ENCODE measurements at places on chromosomes 6 and 20. TPM values are rescaled to one million over a fixed set of nuclear protein-coding genes. Genes with fewer than 3 reads are reported as not detected.
A peak's percentile ranks its signal among the peaks of the same experiment; 100 is the strongest.

DNA sequence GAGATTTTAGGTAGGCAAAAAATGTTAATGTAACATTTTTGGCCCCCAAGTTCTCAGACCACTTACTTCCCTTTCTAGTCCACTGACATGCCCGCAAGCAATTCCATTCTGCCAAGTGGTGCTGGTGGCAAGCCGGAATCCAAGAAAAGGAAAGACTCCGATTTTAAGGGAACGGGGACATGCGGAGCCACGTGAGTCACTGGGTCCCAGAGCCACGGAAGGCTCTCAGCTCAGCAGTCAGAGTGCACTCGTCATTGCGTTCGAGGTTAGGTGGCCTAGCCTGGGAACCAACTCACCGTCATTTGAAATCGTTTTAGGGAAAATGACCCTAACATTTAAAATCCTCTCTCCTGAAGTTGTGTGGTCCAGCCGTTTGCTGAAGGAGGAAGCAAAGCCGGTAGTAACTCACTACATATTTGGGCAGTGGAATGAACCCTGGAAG is 711 bp upstream of the SIRT5 start:
- H3K27me3 ChIP-seq = no peaks in the 10 kb centered on the region
- peak overlapping the region; percentile 78 for H3K4me3 ChIP-seq
- peaks cover 9% of the 10 kb centered on the region for H3K4me1 ChIP-seq
- DNase-seq = no peak
- no peaks in the 10 kb centered on the region for H3K36me3 ChIP-seq

CD24 gene
- 0.41 TPM for total RNA-seq

DNA sequence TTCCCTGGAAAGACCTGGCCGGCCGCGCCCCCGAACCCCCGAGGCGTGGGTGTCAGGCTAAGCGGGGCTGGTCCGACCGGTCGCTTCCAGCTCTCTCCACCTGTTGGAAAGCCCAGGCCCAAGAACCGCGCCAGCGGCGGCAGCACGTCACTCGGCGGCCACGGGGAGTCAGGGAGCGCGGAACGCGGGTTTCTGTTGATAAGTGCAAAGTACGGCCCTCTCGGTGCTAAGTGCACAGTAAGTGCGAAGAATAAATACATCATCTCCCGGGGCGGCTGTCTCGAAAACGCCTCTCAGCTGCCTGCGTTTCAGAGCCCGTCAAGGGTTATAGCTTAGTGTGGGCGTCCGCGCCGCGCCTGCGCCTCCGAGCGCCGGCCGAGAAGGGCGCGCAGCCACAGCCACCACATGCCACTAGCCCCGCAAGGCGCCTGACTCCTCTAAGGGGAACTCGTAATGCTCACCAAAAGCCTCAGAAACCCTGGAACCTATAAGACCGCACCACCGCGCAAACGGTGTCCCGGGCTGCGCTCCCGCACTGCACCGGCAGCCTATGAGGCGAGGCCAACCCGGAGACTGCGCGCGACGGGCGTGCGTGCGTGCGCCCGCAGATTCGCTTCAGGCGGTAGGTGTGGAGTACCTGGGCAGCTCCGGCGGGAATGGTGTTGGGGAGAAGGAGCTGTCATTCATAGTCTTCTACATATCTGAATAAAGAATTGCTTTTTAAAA is 9.2 kb upstream of the TBX18 start:
- peak overlapping the region; percentile 52 for H3K4me3 ChIP-seq
- H3K27me3 ChIP-seq = no peaks in the 10 kb centered on the region
- H3K36me3 ChIP-seq = no peaks in the 10 kb centered on the region

DNA sequence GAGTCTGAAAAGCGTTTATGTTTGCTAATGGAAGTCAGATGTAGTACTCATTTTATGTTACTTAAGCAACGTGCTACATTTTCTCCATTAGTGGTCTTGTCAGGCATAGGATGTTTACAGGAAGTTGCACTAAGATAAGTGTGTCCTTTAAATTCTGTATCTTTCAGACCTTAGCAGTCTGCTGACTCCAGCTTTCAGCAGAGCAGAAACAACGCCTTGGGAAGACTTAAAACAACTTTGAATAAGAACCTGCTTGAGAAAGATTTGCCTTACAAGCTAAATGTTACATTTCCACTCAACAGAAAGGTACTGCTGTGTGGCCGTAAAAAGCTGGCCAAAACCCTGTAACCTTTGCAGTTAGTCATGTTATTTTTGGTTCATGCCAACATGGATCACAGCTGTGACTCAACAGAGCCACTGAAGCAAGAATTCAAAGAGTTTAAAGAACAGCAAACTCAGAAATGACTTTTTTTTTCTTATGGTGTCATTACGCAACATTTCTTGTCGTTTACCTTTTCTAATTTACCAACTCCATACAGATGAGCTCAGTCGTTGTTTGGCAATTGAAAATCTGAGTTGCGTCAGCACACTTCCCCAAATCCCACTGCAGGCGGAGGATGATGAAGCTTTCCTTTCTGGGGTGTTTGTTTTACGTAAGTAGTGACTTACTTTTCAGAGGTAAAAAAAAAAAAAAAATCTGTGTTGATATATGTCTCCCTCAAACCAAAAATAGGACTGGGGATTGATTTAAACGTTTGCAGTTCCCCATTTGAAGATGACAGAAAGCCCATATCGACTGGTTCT is 27.9 kb upstream of the BMP6 start:
- DNase-seq = peak; percentile 69
- H3K36me3 ChIP-seq = no peaks in the 10 kb centered on the region
- H3K27me3 ChIP-seq = no peaks in the 10 kb centered on the region
- no peak overlapping the region for H3K4me3 ChIP-seq
- H3K27ac ChIP-seq = no peak overlapping the region

DNA sequence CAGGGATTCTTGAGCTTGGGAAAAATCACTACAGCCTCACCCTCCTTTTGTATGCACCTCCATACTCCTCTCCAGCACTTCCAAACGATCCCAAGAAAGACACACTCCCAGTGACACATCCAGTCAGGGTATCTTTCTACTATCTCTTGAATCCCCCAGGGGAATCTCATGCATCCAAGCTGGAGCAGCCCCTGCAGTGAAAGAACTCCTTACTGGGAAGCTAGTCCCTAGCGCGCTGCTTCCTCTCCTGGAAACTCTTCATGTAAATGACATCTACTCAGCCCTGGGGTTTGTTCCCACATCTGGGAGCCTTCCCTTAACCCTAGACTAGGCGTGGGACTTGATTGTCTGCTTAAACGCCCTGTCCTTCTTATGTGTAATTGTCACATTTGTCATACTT is 329.1 kb upstream of the QKI start:
- no peaks in the 10 kb centered on the region for H3K36me3 ChIP-seq
- H3K4me3 ChIP-seq = no peak overlapping the region
- H3K27me3 ChIP-seq = no peaks in the 10 kb centered on the region
- no peak for DNase-seq
- no peaks in the 10 kb centered on the region for H3K4me1 ChIP-seq

OR2B6 gene
- not detected for total RNA-seq

DNA sequence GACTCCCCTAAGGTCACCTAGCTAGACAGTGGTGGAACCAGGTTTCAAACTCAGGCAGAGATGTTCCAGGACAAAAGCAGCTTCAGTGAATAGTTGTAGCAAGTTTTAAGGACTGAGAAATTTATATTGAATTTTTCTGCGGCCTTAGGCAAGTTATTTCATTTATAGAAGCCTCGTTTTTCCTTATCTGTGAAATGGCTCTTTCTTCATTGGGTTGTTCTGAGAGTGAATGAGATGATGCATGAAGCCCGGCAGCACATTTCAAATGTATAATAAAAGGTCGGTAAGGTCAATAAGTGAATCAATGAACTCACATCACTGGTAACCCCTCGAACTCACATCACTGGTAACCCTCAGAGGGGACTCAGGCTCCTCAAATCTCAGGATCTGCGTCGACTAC is 1.1 kb upstream of the GMPR start:
- H3K36me3 ChIP-seq = no peaks in the 10 kb centered on the region
- no peak for DNase-seq
- no peak overlapping the region for H3K4me3 ChIP-seq

- H3K36me3 ChIP-seq = no peaks in the 10 kb centered on the region
- no peak overlapping the region for H3K4me3 ChIP-seq
- no peak overlapping the region for H3K27ac ChIP-seq
- no peaks in the 10 kb centered on the region for H3K27me3 ChIP-seq
These were observed 25.5 kb upstream of the ADTRP start for GRCh38 chr6:11804135-11804534.

DNA sequence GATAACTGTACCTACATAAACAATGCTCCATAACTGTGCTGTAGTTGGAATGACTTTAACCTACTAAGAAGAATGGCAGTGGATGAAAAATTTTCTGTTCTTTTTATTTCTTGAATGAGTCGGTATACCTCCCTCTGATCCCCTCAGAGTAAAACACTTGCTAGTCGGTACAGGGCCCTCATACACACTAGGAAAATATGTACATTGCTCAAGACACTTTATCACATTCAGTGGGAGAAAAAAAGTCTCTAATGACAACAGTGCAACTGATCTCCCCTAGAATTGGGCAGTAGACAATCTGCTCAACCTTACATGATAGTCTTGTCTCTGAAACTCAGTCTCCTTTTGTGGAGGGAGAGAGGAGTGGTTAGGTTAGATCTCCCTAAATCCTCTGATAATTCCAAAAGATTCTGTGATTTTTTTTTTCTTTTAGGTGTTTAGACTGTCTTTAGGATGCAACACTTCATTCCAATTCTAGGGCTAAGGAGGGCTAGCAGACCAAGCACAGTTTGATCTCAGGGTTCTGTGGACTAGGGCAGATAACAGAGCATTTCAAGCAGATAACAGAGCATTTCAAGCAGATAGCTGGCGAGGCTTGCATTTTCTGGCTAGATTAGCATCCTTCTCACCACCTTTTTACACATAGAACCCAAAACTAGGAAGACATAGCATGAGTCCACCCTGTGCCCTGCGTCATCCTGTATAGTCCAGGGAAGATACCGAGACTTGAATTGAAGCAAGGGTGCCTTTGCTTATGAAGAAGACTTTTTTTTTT is 100.3 kb upstream of the TNFAIP3 start:
- H3K4me1 ChIP-seq = no peaks in the 10 kb centered on the region
- H3K36me3 ChIP-seq = no peaks in the 10 kb centered on the region
- H3K4me3 ChIP-seq = no peak overlapping the region
- H3K27ac ChIP-seq = no peak overlapping the region
- no peak for DNase-seq

FAM83D gene
- 1.1 TPM for total RNA-seq

DNMT3B gene
- 0.24 TPM for total RNA-seq

DNA sequence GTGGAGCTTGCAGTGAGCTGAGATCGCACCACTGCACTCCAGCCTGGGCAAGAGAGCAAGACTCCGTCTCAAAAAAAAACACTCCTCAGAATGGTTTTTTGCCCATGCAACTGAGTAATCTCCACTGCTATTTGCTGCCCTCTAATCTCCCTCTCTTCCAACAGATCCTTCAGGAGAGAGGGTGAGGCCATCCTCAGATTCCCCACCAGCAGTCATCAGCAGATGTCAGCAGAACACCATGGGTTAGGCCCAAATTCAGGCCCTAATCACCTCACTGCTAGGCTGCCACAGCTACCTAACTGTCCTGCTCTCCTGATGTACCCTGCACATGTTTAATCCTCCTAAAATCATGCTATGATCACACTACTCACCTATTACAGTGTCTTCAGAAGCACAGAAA is 63.2 kb upstream of the BEND6 start:
- H3K27ac ChIP-seq = no peak overlapping the region
- no peaks in the 10 kb centered on the region for H3K4me1 ChIP-seq
- no peaks in the 10 kb centered on the region for H3K36me3 ChIP-seq
- DNase-seq = no peak
- no peak overlapping the region for H3K4me3 ChIP-seq

DNA sequence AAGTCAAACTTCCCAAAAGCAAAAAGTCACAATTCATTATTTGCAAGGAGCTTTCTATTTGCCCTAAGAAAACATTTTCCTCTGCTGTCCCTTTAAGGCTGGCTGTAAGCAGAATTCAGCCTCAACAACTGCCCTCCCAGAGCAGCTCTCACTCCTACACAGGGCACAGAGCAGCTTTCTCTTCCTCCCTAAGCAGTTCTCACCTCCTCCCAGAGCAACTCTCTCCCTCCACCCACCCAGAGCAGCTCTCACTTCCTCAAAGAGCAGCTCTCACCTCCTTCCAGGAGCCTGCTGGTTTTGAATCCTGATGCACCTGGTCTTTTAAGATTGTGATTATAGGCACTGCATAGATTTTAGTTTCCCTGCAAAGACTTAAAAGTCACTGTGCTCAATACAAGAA is 120.6 kb upstream of the TMEM181 start:
- no peak overlapping the region for H3K4me3 ChIP-seq
- no peaks in the 10 kb centered on the region for H3K27me3 ChIP-seq
- no peaks in the 10 kb centered on the region for H3K4me1 ChIP-seq
- no peak for DNase-seq
- no peaks in the 10 kb centered on the region for H3K36me3 ChIP-seq
- no peak overlapping the region for H3K27ac ChIP-seq

RAD21L1 gene
- not detected for total RNA-seq

DNA sequence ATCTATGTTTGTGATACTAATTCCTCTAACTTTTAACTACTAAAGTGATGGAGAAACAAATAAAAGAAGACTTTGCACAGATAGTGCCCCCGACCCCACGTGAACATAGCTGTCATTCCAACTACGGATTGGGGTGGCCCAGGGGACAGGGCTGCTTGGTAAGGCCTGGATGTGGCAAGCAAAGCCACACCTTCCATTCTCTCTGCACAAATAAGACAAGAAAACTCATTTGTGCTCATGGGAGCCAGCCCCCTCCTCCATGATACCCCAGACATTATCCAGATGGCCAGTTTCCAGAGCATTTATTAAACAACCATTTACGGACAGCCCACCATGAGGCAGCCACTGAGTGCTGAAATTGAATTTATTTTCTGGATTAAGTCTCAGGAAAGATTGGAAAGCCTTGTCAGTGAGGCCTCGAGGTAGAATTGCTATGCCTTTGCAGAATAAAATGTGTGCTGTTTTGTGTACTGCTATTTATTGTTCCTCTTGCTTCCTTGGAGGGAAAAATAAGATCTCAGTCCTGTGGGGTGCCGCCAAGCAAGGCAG is 151.2 kb downstream of the UNC5CL start:
- H3K36me3 ChIP-seq = no peaks in the 10 kb centered on the region
- no peak for DNase-seq
- no peak overlapping the region for H3K4me3 ChIP-seq
- H3K27ac ChIP-seq = no peak overlapping the region

Data from right atrium auricular region (tissue), 2 donors.